ENCODE measurements at places on chromosomes 11 and 22.
A peak's percentile ranks its signal among the peaks of the same experiment; 100 is the strongest.

- DNase-seq, result no peak
Observed at GRCh38 chr11:121721961-121722360, 269.2 kb upstream of the SORL1-AS1 start.

GRCh38 chr11:74357449-74357848 lies 40.8 kb downstream of the PGM2L1 start:
- no peak for DNase-seq

GRCh38 chr22:20279662-20280134 lies 11.6 kb upstream of the RTN4R start:
- peak; percentile 32 for DNase-seq

DNA sequence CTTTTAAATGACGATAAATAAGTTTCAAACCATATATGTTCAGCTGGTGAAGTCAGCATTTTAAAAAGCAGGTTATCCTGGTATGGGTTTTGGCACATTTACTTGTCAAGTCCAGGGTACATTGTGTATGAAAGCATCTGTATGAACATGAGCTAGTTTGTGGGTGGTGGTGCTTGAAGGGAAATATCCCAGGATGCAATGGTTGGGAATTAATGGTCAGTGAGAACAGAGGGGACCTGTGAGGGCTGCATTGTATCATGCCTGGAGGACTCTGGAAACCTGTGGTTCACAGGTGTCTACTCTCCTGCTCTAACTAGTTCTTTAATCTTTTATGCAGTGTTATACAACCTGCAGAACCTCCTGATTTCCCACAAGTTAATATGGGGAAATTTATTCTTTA lies 5.8 kb downstream of the DEPDC7 start:
- DNase-seq, result no peak

GRCh38 chr11:78230161-78230877 lies 41.6 kb downstream of the USP35 start:
- peak; percentile 96 for DNase-seq

All from OCI-M1 (cell line).